Fibroblast of skin of scalp (primary cell): ENCODE measurements at places on chromosomes 5 and 9.

- DNase-seq = no peak
Measured at GRCh38 chr9:134957945-134958227, 40.2 kb upstream of the FCN1 start.

DNA sequence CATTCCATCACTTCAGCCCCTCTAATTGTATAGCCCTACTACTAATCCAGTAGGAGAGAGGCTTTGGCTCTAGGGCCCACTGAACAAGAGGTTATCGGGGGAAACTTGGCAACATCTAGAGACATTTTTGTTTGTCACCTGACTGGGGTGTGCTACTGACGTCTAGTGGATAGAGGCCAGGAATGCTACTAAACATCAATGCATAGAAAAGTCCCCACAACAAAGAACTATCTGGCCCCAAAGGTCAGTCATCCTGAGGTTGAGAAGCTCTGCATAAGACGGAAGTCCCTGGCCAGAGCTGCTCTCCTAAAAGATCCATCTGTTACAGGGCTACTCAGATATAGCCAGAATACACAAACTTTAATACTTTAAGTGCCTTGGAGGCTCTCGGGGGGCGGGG, 570.6 kb upstream of the KLF4 start:
- no peak for DNase-seq

DNA sequence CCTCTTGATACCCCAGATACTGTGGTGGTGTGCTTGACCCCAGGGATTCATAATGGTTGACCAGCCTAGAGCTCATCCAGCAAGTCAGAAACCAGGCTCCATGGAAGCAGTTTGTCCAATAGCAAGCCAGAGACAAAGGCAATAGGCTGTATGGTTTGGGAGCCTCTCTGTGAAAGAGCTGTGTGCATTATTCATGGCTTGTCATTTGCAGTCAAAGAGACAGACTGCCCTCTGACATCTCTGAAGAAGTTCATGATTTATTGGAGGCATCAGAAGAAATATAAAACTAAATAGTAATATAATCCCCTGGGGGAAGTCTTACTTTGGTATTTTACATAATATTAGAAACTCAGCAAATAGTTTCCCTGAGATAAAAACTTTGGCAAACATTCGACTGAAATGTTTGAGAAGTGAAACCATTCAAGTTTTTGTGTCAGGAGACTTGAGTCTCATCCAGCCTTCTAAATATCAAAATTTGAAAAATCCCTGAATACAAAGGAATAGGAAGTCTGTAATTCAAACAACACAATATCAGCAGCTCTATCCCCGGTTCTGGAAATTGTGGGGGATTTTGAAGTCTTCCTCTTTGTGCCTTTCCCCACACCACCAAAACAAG, 250.3 kb downstream of the ZSWIM6 start:
- peak; percentile 46 for DNase-seq

- no peak for DNase-seq
Measured at GRCh38 chr5:125883223-125883622, 540.0 kb upstream of the GRAMD2B start.

- no peak for DNase-seq
Measured at GRCh38 chr5:128216285-128216684, 132.7 kb downstream of the SLC12A2 start.

DNA sequence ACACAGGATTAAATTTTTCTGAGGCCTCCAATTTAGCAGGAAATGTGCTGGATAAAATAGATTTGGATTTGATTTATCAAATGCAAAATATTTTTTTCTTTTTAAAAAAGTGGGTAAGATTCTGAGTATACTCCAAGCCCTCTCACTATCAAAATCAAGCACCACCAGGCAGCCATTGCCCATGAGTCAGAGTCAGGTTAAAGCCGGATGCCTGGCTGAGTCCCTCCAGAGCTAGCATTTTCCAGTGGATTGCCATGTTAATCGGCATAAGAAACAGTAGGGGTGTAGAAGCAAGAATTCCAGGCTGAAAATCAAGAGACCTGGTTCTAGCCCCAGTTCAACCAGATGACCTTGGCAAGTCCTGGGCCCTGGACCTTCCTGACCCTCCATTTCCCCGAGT, 85.3 kb downstream of the FAM114A2 start:
- no peak for DNase-seq

GRCh38 chr5:119578937-119579336, 50.4 kb upstream of the FAM170A start:
- DNase-seq = peak; percentile 5

DNA sequence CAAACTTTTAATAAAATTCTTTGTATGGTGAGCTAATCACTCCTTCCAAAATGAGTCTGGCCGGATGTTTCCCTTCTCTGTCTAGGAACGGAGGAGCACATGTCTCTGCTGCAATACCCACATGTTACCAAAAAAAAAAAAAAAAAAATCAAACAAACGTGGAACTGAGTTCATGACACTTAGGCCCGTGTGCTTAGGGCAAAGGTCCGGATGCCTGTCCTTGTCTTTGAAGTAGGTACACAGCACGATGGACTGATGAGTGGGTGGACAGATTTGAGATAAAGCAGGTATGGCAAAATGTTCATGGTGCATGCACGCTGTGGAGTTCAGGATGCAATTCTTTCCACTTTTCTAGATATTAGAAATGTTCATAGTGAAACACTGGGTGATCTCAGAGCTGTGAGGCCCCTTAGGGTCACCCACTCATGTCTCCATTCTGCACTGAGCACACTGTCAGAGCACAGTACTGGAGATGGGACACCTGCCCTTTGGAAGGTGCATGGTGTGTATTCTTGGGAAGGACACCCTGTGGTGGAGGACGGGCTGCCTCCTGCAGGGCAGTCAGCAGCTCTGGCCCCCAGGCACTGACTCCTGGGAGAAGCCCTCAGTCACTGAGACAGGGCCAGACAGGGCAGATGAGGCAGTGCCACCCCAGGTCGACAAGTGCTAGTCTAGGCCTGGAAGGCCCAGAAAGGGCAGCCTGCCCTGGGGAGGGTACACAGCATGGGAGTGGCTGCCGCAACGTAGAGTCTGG, 43.6 kb downstream of the GADD45G start:
- no peak for DNase-seq

DNA sequence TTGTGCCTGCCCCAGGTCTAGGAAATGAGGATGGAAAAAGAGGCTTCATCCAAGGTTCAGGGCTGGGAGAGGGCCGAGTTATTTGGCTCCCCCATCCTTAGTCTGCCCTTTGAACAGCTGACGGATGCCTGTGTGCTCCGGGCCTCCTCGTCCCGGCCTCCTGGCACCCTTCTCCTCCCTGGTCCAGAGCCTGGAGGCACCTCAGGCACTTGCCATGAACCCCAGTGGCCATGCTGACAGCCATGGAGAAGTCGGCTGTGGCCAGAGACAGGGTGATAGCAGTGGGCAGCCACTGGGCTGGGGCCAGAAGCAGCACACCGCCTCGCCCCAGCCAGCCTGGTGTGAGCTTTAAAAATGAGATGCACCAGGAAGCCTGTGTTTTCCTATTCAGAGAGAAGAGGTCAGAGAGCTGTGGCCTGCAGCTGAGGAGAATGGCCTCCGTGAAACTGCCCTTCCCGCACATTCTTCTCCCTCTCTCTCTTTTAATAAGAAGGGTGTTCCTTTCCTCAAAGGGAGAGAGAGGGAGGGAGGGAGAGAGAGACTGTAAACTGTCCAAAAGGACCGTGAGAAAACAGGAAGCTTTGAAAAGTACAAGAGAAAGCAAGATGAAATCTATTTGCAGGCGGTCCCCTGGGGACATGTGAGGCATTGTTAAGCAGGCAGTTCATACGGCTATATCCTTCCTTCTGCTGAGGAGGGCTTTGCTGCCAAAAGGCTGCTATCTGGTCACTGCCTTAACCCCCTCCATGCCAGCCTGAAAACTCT, 55.3 kb downstream of the ZNF366 start:
- peak; percentile 97 for DNase-seq

- DNase-seq = peak; percentile 91
Measured at GRCh38 chr5:39794513-39795210, 369.9 kb upstream of the DAB2 start.

GRCh38 chr5:143050183-143050582, 280.0 kb downstream of the ARHGAP26 start:
- DNase-seq = no peak

DNA sequence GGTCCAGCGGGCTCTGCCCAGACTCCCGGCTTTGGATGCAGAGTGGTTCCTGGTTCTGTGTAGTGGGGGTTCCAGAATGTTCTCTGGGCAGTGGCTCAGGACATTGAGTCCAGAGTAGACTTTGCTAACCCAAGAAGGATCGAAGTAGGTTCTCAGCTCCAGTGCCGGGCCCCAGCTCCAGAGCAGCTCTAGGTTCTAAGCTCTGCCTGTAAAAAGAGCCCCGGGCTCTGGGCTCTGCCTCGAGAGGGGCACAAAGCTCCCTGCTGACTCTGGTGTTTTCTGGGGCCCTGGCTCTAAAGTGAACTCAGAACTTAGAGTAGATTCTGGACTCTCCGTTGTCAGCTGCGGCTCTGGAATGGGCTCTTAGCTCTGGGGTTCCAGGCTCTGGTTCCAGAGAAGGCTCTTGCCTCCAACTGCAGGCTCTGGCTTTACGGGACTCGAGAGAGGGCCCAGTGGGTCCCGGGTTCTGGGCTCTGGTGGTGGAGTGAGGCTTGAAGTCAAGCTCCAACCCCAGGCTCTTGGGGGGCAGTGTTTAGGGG, 414 bp downstream of the WDR38 start:
- DNase-seq = no peak

DNA sequence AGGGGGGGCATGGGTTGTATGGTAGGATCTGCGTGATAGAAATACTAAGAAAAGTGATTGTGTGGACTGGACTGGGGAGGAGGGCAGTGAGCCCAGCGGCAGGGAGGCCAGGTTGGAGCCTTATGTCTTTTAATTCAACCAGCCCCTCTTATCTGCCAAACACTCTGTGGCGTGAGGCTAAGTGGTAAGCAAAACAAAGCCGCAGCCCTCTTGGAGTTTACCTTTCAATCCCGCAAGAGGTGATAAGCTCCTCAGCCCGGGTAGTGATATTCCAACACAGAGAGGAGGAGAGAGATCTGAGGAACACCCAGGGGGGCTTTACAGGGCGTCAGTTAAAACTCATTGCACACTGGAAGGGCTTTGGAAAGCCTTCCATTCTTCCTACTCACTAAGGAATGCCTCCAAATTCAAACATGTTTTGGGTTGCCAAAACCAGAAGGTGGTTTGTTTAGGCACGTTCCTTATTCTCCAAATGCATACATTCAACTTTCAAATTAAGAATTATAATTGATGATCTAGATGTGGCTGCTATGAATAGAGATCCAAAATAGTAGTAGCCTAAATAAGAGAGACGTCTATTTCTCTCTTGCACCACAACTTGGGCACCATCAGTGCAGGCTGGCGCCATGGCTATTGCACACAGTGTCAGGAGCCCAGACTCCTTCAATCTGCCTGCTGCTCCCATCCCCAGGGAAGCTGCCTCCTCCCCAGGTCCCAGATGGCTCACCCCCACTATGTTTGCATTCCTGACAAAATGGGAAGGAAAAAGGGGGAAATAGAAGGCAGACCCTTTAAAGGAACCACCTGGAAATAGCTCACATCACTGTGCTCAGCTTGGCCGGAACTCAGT, 75.1 kb upstream of the FSTL4 start:
- DNase-seq = no peak

- DNase-seq = no peak
Measured at GRCh38 chr5:164722702-164723101, 1217.3 kb downstream of the MAT2B start.

GRCh38 chr5:116062352-116062751, 22.5 kb upstream of the COMMD10 start:
- no peak for DNase-seq

GRCh38 chr9:97564291-97565175, 63.1 kb downstream of the TMOD1 start:
- DNase-seq = no peak

DNA sequence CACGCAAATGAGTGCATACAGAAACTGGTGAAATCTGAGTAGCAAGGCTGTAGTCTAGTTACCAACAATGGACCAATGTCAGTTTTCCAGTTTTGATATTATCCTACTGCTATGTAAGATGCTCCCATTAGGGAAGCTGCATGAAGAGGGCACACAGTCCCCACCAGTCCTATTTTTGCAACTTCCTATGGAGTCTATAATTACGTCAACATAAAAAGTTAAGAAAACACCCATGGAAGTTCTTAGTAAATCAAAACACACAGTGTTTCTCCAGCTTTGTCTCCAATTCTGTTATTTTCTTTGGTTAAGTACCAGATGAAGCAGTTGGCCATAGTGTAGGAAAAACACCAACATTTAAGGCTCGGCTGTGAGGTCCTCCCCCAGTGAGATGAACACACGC, 58.7 kb downstream of the FAT2 start:
- DNase-seq = no peak

- DNase-seq = no peak
Measured at GRCh38 chr5:14838396-14839319, 32.9 kb downstream of the ANKH start.

GRCh38 chr5:163506095-163506457, 657 bp downstream of the MAT2B start:
- no peak for DNase-seq

- peak; percentile 88 for DNase-seq
Measured at GRCh38 chr9:105299190-105299854, 54.9 kb downstream of the SLC44A1 start.

DNA sequence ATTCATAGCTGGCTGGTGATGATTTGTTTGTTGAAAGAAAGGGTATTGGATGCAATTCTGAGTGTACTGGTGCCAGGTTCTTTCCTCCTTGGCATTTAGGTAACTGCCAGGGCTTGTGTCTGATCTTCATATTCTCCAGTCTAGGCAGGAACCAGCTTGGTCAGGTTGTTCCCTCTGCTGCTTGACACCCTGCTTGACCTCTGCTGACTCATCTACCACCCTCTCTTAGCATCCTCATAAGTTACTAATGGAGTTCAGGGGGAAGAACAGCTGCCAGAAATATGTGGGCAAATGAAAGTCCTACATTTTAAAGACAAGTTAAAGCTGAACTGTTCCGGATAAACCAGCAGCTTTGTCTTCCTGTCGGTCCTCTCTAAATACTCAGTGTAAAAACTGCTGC, 116.1 kb upstream of the TNC start:
- peak; percentile 79 for DNase-seq

- peak; percentile 38 for DNase-seq
Measured at GRCh38 chr5:143629871-143630659, 181.9 kb upstream of the HMHB1 start.

GRCh38 chr9:122128007-122128968, 31.3 kb downstream of the NDUFA8 start:
- DNase-seq = no peak

DNA sequence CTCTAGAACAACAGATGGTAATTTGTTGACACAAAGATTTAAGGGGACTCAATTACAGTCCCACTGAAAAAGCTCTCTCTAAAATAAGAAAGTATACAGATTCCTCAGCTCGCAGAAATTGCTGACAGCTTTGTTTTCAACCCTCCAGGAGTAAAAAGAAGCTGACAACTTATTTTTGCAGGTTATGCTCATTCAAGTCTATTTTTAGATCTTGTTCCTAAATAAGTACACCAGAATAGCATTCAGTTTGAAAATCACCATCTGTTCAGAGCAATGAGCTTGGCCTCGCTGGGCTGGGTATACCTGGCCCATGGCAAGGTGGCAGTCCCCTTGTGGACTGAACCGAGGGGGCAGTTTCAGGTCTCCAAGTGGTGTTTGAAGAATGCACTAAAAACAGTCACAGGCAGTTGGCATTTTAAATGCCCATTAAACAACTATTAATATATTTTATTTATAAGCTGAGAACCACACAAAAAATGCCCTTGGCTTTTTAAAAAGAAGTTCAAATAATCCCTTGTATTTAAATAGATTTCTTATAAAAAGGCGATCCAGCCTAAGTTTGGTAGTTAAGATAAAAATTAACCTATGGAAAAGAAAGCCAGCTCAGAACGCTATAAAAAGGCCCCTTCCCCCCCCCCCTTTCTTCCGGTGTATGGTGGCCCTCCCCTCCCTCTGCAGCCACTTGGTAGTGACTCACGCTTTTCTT, 169.2 kb downstream of the AUH start:
- no peak for DNase-seq

- no peak for DNase-seq
Measured at GRCh38 chr5:147635882-147636728, 126.2 kb upstream of the DPYSL3 start.
